ENCODE measurements at places on chromosomes 11 and 22. TPM values are rescaled to one million over a fixed set of nuclear protein-coding genes. Genes with fewer than 3 reads are reported as not detected.

Gene TUBA8
- polyA plus RNA-seq = not detected

Gene CCDC188
- 1.2 TPM for polyA plus RNA-seq

Gene ZNF214
- polyA plus RNA-seq = 1.3 TPM

Gene SLC29A2
- polyA plus RNA-seq = not detected

Gene CASP5
- polyA plus RNA-seq = not detected

Gene IFITM2
- polyA plus RNA-seq = 1,029 TPM

Gene OR51B4
- not detected for polyA plus RNA-seq

DNA sequence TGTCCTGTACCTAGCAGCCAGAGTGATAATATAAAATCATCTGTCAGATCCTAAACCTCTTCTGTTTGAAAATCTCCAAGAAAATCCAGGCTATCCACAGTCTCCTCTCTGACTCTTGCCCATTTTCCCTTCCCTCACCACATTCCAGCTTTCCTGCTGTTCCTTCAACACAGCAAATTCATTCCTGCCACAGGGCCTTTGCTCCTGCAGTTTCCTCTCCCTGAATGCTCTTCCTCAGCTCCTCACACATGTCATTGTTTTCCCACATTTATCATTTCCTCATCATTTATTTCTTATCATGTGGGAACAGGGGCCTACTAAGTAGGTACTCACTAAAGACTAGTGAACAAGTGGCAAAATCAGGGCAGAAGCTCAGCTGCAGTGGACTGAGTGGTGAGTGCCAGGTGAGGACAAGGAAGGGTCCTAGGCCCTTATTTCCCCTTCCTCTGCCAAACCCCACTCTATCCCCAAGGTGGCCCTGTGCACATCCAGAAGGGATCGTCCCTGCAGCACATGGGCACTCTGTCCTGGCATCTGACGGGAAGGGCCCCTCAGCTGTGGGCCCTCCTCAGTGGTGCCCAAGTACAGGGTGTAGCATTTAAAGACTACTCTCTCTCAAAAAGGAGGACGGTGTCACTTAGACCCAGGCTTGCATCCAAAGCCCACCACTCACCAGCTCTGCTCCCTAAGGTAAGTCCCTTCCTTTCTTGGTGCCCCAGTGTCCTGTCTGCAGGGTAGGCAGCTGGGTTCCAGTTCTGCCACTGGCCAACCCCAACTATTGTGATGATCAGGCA is 2.0 kb downstream of the LRRC32 start:
- DNase-seq = no peak

- no peak for DNase-seq
Observed at GRCh38 chr11:68528630-68529029, 68.1 kb downstream of the PPP6R3 start.

DNA sequence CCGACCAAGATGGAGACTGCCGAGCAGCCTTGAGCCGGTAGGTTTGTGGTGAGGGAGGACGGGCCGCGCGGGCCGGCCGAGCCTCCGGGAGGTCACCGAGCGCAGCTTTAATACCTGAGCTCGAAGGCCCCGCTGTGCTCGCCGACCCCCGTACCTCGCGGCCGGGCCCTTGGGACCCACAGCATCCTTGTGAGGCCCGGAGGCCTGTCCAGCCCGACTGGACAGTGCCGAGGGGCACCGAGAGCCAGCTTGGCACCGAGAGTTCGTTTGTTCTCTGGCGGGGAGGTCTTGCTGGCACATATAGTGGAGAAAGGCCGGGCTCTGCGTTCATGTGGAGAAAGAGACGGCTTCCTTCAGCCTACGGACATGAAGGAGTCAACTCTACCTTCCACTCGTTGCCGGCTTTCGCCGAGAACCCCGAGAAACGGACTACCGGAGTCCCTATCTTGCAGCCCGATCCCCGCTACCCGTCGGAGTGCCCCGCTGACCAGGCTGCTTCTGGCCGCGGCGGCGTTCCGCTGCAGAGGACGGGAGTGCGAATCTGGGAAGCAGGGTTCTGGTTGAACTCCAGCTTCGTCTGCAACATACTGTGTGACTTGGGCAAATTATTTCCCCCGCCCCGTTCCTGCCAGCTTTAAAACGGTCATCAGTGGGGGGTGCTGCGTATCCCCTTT is 349 bp downstream of the TSSC4 start:
- peak; percentile 55 for DNase-seq

DNA sequence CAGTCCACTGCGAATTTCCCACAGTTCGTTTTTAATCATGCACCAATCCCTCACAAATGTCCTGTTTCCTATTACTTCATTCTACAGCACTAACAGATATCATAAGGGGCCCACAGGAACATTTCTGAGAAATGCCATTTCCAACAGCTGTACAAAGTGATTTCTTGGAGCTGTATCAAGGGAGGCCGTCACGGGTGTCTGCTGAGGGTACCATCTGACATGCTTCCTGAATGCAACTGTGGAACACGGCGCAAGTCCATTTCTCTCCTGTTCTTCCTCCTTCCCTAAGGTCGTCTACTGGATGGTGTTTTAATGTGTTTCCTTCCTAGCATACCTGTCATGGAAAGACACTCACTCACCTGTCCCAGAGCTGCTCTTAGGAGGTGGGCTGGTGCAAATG is 320.7 kb downstream of the LARGE1 start:
- no peak for DNase-seq

- no peak for DNase-seq
Observed at GRCh38 chr11:2992997-2993325, 832 bp upstream of the NAP1L4 start.

DNA sequence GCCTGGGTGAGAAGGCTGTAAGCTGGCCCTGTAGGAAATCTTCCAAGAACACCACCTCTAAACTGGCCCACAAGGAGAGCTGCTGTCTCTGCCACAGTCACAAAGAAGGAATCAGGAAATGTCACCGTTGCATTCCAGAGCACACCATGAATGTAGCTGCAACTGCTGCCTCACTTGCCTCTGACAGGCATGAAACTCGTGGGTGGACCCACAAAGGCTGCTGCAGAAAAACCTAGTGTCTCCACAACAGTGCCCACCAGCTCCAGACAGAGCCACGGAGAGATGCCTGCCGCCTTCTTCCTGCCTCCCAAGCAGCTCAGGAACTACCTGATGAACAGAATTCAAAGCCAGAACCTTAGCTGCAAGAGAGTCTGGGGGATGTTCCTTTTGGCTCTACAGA is 10.5 kb downstream of the DNAJB13 start:
- DNase-seq = peak; percentile 72

DNA sequence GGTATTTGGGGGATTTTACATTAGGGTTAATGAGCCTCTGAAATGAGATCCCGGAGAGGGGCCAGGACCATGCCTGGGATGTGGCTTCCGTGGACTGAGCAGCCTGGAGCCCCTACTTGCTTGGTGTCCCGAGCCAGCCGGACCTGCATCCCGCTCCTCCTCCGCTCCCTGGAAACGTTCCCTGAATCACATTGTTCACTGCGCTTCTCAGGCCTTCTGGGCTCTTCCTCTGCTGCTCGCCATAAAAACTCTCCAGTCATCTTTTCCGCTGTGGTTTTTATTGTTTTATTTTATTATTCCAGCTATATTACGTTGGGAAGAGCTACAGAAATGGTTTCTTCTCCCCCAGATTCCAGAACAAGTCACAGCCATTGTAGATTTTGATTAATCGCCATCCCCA is 13.3 kb upstream of the KCNQ1OT1 start:
- no peak for DNase-seq

- peak; percentile 45 for DNase-seq
Observed at GRCh38 chr11:57274904-57275498, 38.0 kb upstream of the APLNR start.

GRCh38 chr11:21640491-21640890 is 552.4 kb upstream of the ANO5 start:
- DNase-seq = no peak

DNA sequence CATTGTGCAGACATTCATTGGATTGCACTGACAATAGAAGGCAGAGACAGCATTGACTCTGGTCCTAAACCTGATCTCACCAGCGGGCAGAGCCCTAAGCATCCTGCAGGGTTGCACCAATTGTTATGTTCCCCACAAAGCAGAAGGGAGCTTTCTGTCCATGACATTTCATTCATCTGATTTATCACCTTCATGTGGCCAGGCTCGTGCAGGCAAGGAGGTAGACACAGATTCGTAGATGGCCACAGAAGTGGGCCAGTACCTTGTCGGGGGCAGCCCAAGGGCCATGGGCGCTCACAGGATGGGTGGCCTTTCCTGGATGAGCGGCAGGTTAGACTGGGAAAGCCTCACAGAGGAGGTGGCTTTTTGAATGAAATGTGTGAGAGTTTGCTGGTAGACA is 2.9 kb downstream of the TSKU start:
- DNase-seq = no peak

GRCh38 chr11:47495011-47495855 is 46.3 kb upstream of the RAPSN start:
- peak; percentile 79 for DNase-seq

DNA sequence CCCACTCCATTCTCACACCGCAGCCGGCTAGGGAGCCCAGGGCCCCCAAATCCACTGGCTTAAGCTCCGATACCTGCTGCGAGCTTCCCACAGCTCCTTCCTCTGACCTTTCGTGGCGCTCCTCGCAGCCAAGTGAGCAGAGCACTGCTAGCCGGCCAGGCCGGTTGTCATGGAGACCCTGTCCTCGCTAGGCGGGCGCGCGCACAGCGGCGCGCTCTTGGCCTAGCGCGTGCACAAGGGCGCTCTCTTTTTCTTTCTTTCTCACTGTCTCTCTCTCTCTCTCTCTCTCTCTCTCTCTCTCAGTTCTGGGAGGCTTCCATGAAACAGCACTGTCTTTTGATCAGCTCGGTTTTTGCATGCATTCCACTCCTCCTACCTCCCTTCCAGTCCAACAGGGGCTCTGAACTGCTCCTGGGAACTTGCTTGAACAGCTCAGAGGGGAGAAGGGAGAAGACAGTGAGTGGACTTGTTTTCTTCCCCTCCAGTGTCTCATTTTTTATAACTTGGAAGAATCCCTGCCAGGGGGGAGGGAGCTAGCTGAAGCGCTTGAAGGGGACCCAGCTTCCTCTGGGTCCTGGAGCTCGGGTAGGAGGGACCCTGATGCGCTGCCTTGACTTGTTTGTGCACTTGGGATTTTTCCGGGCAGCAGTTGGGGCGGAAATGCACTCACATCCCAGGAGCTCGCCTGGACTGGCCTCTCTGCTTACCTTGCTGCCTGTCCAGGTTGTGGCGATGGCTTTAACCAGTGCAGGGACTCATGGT is 100.3 kb upstream of the AKIP1 start:
- DNase-seq = peak; percentile 90

DNA sequence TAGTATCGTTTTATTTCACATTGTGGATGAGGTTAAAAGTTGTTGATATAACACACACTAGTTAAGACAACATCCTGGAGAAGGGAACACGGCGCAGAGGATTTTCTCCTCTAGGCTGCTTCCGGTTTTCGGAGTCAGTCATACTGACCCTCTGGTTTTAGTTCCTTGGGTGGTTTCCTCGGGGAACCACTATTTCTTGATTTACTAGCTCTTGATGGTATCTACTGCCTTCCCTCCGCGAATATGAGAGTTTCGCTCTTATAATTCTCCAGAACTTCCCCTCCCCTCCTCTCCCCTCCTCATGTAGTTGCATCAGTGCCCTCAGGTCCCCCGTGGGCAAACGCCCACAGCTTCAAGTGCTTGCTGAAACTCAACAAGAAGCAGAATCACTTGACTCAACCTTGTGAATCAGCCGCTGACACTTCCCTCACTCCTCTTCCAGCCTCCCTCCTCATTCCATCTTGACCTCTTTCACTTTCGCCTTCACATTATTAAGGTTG is 15.9 kb upstream of the APOBEC3A start:
- no peak for DNase-seq

GRCh38 chr11:62892077-62892922 is 11.6 kb downstream of the SLC3A2 start:
- no peak for DNase-seq

All from GM23248 (cell line).